ENCODE measurements at places on chromosomes 2 and 18. TPM values are rescaled to one million over a fixed set of nuclear protein-coding genes. Genes with fewer than 3 reads are reported as not detected.
A peak's percentile ranks its signal among the peaks of the same experiment; 100 is the strongest.

GRCh38 chr2:86231680-86232372, 32.6 kb downstream of the MRPL35 start:
- DNase-seq = no peak

- DNase-seq = no peak
Measured at GRCh38 chr18:43692099-43692690, 414.9 kb upstream of the SYT4 start.

SERPINB3 gene
- not detected for total RNA-seq

DNA sequence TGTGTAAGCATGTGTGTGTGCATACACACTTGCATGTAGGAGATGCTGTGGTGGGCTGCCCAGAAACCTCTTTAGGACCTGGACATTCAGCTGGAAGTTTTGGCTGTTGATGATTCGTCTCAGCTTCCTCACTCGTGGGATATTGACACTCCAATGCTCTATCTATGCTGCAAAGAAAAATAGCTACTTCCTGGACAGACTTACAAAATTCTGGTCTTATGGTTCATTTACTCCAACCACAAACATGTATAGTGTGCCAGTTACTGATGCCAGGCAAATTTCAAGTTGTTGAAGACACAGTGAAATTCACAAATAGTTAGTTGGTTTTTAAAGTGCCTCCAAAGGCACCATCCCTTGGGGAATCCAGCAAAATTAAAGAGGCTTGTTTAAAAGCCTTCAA, 882.6 kb downstream of the CPS1 start:
- DNase-seq = no peak

- no peak for DNase-seq
Measured at GRCh38 chr2:30362468-30363081, 84.5 kb upstream of the LCLAT1 start.

GRCh38 chr2:23767876-23768621, 158.9 kb downstream of the ATAD2B start:
- DNase-seq = no peak

DNA sequence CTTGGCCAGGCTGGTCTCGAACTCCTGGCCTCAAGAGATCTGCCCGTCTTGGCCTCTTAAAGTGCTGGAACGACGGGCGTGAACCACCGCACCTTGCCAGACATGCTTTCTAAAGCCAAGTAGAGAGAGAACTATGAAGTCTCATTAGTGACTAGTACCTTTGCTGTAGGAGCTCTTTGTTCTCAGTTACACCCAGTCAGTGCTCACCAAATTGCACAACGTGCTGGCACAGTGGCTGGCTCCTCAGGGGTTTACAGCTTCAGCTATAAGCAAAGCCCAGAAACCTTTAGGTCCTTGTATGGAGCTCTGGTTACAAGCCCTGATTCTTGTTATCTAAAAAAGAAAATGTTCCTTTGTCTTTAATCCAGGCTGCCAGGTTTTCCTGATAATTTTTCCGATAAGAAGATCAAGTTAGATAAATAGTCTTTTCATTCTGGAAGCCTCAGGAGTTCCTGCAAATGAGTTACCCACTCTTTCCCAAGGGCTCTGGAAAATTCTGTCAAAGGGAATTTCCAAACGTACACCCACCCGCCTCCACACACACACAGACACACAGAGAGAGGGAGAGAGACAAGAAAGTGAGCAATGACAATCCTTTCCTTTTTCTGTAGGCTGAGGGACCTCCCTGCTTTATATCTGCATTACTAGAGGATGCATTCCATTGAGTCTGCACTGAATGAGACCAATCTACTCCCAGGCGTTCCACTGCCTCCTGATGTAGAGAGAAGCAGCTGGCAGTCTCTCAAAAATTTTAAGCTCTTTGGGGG, 100.2 kb upstream of the CSRNP3 start:
- DNase-seq = no peak

DNA sequence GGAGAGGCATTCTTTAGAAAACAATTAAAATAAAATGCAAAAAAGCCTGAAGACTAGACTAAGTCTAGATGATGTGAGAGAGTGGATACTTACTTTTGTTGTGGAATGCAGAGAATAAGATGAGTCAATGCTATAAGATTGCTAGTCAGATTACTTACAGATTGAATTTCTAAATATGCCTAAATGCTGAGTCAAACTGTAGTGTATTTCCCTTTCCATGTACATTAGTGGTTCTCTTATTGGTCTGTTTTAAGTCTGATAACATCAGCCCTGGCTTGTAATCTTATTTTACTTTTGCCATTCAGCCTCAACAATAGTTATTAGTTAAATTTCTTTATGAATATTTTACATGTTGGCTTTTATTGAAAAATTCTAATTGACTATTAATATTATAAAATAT, 702.7 kb downstream of the SOCS6 start:
- DNase-seq = no peak

DNA sequence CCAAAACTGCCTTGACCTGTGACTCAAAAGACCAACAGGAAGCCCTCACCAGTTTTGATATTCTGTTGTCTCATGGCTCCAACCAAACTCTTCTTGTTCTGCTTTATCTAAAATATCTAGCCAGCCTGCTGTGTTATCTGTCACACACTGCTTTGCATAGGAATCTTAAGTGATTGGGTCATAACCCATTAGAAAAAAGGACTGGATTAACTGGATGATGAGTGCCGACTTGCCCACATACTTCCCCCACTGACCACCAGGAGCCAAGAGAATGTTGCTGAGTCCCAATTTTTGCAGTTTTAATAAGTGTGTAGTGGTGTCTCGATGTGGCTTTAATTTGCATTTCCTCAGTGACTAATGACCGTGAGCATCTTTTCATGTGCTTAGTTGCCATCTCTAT, 6.5 kb downstream of the MOGAT1 start:
- no peak for DNase-seq

IL36A gene
- not detected for total RNA-seq

DNA sequence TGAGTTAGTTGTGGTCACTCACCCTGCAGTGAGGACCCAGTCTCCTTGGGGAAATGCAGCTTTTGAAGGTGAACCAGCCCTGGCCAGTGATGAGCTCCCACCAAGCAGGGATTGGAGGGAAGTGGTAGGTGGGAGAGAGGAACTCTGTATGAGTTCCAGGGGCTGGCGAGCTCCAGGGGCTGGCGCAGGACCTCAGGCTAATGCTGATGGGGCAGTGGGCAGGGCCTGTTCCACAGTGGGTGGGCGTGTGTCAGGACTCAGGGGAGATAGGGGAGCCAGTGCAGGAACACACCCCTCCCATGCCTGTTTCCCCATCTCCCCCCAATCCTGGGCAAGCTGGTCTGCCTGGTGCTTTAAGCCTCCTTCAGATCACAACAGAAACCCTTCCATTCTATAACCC, 208.4 kb downstream of the DYSF start:
- DNase-seq = no peak

GRCh38 chr2:72394541-72395070, 246.9 kb upstream of the CYP26B1 start:
- no peak for DNase-seq

KYNU gene
- total RNA-seq = 1.1 TPM

DNA sequence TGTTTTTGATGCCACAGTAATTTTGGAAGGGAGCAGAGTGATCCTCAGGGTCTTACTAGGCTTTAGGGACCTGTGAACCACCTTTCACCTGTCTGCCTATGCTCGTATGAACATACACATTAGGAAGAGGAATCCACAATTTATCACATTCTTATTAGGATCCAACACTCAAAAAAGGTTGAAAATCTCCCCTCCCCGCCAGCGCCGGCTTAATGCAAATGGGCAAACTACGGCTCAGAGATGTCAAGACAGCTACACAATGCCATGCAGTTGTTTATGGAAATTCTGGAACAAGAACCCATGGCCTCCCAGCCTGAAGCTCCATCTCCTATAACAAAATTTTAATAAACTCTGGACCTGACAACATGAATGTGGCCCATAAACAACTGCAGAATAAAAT, 375.9 kb upstream of the ACVR2A start:
- peak; percentile 51 for DNase-seq

- no peak for DNase-seq
Measured at GRCh38 chr2:137670111-137670510, 294.2 kb upstream of the HNMT start.

GRCh38 chr2:16671760-16672159, 6.1 kb upstream of the CYRIA start:
- peak; percentile 60 for DNase-seq

OXER1 gene
- total RNA-seq = 0.43 TPM

MTX2 gene
- total RNA-seq = 51.0 TPM

TSPYL6 gene
- total RNA-seq = not detected

GRCh38 chr2:46487667-46488335, 8.4 kb downstream of the TMEM247 start:
- peak; percentile 87 for DNase-seq

- no peak for DNase-seq
Measured at GRCh38 chr2:6442252-6442985, 423.3 kb downstream of the CMPK2 start.

- no peak for DNase-seq
Measured at GRCh38 chr2:50143822-50144575, 887.9 kb downstream of the NRXN1 start.

DNA sequence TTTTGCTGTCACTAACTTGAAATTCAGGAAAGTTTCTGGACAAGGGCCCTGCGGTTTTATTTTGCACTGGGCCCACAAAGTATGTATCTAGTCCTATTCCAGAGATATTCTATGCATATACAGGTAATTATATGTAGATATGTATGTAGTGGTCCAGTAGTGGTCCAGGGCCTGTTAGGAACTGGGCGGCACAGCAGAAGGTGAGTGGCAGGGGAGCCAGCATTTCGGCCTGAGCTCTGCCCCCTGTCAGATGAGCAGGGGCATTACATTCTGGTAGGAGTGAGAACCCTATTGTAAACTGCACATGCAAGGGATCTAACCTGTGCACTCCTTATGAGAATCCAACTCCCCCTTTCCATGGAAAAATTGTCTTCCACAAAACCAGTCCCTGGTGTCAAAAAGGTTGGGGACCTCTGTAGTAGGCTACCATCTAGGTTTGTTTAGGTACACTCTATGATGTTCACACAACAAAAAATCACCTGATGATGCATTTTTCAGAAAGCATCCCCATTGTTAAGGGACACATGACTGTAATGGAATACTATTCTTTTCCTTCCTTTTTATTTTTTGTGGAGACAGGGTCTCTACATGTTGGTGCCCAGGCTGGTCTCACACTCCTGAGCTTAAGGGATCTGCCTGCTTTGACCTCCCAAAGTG, 2.8 kb upstream of the PPP4R3B start:
- DNase-seq = no peak

- DNase-seq = peak; percentile 93
Measured at GRCh38 chr2:61470122-61470951, 550 bp downstream of the USP34 start.

DNA sequence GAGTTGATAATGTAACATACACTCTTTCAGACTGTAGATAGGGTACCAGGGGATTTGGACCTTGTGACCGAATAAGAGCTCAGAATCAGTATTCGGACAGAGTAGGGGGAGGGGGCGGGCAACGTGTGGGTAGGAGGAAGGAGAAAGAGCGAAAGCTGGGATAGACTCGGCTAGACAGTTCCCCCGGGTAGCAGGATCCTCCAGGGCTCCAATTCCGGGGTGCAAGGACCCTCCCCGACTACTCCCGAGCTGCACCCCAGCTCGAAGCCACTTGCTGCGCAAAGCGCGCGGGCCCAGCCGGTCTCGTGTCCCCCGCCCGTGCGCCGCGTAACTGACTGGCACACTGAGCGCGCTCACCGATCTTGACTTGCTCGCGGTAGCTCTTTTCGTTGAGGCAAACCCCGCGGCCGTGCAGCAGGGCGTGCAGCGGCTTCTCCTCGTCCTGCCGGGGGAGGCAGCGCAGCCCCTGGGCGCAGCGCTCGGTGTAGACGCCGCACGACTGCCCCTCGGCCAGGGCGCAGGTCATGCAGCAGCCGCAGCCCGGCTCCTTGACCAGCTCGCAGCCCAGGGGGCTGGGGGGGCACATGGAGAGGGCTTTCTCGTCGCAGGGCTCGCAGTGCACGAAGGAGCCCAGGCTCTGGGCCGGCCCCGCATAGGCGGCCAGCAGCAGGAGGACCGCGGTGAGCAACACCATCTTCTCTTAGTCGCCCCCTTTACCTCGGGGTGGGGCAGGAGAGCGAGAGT, 1.1 kb downstream of the IGFBP5 start:
- DNase-seq = peak; percentile 81

DNA sequence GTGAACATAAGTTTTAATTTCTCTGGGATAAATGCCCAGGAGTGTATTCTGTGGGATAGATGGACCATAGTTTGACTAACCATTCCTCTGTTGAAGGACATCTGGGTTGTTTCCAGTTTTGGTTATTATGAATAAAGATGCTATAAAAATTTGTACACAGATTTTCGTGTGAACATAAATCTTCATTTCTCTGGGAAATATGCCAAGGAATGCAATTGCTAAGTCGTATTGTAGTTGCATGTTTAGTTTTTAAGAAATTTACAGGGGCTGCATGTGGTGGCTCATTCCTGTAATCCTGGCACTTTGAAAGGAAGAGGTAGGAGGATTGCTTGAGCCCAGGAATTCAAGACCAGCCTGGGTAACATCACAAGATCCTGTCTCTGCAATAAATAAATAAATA, 6.9 kb upstream of the SLC11A1 start:
- DNase-seq = no peak

- DNase-seq = no peak
Measured at GRCh38 chr2:58401936-58402335, 160.8 kb upstream of the FANCL start.

MALT1 gene
- total RNA-seq = 11.8 TPM

GRCh38 chr18:13530879-13531387, 195.4 kb downstream of the FAM210A start:
- DNase-seq = peak; percentile 77

- no peak for DNase-seq
Measured at GRCh38 chr2:120208381-120209353, 14.5 kb downstream of the TMEM185B start.

- DNase-seq = no peak
Measured at GRCh38 chr2:128219891-128220290, 98.8 kb downstream of the HS6ST1 start.

TUBA4B gene
- not detected for total RNA-seq

DNA sequence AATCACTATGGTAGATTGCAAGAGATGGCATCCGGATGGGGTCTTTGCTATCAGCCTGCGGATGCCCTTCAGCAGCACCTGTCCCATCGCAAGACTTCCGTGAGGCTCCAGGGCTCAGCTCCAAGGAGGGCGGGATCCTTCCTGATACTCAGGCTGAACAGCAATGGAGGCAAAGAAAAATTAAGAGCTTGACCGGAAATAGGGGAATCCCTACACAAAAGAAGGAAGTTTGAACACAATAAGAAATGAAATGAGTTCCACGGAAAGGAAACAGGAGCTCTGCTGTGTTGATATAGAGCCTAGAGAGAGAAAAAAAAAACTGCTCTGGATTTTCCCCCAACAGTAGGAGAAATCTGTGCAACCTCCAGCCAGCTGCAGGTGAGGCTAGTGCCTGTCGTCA, 91.9 kb downstream of the ARL4C start:
- no peak for DNase-seq

- DNase-seq = no peak
Measured at GRCh38 chr2:173109253-173110188, 33.9 kb downstream of the MAP3K20 start.

DNA sequence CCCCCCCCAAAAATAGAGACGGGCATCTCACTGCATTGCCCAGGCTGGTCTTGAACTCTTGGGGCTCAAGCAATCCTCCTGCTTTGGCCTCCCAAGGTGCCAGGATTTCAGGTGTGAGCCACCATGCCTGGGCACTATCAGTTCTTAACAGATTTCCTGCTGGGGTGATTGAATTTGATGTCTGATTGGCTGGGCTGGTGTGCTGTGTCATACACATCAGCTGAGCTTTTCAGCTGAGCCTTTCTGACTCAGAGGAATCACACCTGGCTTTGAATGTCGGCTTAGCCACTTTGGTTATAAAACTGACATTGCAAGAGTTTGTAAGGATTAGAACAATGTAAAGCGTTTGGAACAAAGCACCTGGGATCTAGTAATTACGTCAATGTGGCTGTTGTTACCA, 18.9 kb downstream of the NCAPH start:
- no peak for DNase-seq
